GM03348 (cell line): ENCODE measurements at places on chromosomes 7 and 10.

- DNase-seq, result no peak
Observed at GRCh38 chr10:22931948-22932347, 4.1 kb downstream of the ARMC3 start.

- no peak for DNase-seq
Observed at GRCh38 chr7:129122078-129122750, 22.3 kb upstream of the TSPAN33 start.

DNA sequence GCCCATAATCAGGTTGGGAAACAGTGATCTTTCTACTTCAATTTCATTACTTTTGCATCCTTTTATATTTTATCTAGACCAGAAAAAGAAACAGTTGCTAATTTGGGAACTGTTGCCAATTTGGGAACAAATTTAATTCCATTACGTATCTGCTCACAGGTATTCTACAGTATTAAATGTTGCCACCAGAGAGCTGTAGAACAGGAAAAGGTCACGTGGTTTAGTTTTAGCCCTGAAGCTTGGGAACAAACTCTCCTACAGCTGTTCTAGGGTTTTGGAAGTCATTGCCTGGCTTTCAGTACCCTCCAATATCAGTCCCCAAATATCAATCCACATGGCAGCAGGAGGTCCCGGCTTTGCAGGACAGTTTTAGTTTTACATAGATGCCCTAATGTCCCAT lies 172.7 kb downstream of the DGKI start:
- no peak for DNase-seq

DNA sequence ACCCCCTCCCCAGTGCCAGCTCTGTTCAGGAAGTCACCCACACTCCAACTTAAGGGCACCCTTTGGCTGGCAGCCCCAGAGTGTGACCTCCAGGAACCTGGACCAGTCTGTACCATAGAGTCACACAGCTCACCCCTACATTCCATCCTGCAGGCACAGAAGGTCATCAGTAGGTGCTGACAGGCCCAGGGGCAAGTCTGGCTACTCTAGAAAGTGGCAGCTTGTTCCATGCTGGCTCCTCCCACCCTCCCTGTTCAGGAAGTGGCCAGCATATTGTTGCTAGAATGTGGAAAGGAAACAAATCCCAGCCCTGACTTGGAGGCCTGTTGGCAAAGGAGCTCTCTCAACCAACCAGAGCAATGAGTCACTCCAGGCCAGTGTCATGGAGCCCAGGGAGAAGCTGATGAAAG lies 3.2 kb upstream of the NCOA4 start:
- DNase-seq, result peak; percentile 78

DNA sequence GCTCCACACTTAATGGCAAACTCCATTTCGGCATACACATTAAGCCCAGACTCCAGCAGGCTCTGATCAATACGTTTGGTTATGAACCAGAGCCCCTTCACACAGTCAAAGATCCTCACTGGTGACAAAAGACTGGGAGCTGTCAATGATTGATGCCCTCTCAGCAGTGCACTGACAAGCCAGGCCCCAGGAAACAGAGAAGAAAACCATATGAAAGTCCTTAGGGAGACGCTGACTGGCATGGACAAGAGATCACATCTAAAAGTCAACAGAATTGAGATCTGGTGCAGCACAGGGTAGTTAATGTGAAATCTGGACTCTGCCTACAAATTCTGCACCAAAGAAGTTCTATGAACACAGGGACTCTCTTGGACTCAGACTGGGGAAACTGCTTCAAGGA lies 600.9 kb upstream of the NRP1 start:
- DNase-seq, result no peak

GRCh38 chr7:108697254-108697653 lies 127.6 kb downstream of the DNAJB9 start:
- DNase-seq, result no peak
